ENCODE measurements at places on chromosomes 1 and 21.

GRCh38 chr1:232287676-232288569 is 342.0 kb downstream of the SIPA1L2 start:
- no peak for DNase-seq

- no peak for DNase-seq
Observed at GRCh38 chr1:150764617-150765101, 919 bp downstream of the CTSS start.

DNA sequence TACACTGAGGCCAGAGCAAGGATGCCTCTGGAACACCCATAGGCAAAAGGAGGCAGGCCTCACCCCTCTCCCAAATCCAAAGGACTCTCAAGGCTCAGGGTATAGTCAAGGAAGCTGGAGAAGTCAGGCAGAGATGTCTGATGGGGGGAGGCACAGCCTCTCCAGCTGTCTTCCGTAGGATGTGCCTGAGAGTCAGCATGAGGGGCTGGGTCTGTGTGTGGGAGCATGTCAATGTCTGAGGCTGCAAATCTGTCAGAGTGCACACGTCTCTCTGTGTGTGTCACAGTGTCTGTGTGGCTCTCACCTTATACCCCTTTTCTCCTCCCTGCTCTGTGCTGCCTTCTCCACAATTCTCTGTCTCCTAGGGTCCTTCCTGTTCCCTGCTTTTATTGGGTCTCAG is 4.0 kb downstream of the HPCAL4 start:
- no peak for DNase-seq

- DNase-seq, result no peak
Observed at GRCh38 chr1:24951337-24951736, 21.3 kb upstream of the RUNX3 start.

DNA sequence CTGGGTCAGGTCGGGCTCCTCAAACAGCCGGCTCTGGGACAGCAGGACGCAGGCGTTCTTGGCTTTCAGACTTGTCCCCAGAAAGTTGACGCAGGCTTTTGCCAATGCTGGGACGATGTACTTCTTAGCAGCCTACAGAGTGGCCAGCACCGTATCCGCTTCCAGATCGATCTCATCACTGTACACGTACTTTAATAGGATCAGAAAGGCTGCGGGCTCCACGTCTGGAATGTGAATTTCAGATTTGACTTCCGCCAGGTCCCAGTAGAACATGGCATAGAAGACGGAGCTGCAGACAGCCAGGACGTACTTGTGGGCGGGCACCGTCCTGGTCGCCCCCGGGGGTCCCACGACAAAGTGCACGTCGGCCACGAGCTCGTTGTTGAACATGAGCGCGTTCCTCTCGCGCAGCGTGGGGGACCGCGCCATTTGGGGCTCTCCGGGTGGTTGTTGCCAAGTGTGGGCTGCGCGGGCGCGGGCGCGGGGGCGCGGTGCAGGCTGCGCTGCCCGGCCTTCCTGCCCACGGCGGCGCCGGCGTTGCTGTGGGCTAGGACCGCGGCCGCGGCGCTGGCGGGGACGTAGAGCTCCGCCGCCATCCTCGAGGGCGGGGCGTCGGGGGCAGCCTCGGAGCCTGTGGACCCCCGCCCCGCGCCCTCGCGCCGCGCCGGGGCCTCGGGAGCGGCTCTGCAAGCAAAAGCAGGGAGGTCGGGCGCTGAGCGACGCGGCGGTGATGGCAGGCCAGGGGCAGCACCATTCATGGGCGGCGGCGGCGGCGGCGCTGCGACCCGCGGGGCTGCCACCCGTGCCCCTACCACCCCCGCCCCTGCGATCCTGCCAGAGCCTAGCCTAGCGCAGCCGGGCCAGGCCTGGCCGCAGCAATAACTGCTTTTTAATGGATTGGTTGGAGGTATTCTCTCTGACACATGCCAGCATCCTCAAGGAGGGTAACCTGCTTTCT is 10.6 kb downstream of the CNR2 start:
- DNase-seq, result no peak

DNA sequence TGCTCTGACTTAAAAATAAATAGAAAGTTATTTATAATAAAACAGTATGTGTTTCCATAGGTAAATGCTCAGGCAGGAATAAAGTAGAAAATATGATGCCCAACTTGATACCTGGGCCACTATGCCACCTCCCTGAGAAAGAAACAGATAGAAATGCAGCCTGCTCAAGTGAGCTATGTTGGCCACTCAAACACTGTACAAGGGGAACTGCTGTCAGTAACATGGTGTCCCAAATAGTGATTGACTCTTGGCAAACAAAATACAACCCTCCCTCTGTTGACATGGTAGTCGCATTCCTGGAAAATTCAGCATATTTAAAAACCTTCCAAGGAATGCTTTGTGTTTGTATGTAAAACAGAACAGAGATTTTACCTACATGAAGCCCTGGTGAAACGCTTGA is 66.9 kb upstream of the KCNE2 start:
- DNase-seq, result no peak

DNA sequence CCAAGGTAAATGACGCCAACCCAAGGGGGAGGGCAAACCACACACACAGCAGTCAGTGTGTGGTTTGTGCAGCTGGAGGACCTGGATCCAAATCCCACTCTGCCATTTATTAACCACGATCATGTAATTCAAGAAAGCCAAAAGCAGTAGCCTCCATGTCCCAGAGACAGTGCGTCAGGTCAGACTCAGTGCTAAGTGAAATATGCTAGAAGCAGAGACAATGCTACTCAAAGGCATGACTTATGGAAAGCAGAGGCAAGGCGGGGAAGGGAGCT is 13.6 kb downstream of the TTC39A start:
- DNase-seq, result no peak
